NCI-H187 (cell line): ENCODE measurements at places on chromosomes 1 and 21.

DNA sequence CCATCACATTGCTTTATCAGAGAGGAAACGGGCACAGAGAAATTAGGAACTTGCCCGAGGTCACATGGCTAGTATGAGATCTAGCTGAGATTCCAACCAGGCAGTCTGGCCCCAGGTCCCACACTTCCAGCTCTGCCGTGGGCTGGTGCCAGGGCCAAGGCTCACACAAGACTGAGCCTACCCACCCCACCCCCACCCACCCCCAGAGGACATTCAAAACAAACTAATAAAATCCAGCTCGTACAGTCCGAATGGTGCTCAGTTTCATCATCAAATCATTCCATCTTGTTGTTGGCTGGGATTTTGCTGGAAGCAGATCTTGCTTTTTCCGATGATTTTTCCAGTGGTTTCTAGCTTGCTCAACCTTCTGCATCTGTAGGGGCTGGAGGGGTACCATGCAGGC is 27.9 kb downstream of the MATN1 start:
- DNase-seq = no peak

DNA sequence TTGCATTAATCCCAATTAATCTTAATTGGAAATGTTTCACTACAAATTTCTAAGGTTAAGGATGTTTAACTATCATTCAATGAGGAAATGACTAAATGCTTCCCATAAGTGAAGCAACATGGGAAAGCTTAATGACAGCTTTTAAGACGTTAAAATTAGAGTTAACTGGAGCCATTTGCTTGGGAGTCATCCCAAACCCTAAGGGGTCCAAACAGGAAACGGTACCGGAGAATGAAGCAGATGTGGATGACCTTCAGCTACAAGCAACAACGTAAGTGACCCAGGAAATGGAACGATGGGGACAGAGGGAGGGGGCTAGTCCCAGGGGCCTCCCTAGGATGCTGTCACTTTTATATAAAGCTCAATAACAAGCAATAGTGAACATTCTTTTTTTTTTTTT is 62.2 kb downstream of the CAPZB start:
- no peak for DNase-seq

DNA sequence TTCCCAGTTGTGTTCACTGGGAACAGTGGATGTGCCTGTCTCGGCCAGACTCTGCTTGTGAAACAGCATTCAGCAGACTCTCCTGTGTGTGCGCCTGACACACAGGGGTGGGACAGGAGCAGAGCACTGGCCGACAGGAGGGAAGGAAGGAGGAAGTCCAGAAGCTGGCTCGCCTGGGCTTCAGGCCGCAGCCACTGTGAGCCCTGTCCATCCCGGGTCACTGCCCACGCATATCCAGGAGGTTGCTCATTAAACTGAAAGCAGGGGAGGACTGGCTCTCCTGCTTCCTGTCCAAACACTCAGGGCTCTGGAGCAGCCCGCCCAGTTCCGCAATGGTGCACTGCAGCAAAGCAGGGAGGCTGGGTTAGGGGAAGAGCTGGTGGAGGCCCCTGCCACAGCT is 218.7 kb upstream of the VAMP3 start:
- DNase-seq = no peak

- no peak for DNase-seq
Observed at GRCh38 chr1:58964880-58965279, 181.0 kb upstream of the JUN start.

DNA sequence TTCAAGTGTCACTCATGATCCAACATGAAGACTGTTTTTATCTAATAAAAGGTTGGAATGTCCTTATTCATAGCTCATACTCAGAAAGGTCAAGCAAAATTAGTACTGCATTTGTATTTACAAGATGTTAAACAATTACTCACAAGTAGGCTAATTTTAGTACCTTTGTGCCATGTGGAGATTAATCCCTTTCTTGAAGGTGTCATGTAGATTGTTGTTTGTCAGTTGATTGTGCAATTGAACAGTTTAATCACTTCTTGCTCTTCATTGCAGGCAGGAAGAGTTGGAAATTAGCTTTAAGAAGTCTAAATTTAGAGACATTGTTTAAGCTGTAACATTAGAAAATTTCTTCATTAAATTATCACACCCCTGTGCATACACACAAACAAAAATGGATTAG is 847.1 kb downstream of the KCNT2 start:
- no peak for DNase-seq

- DNase-seq = no peak
Observed at GRCh38 chr1:245160741-245161400, 6.1 kb downstream of the KIF26B start.

DNA sequence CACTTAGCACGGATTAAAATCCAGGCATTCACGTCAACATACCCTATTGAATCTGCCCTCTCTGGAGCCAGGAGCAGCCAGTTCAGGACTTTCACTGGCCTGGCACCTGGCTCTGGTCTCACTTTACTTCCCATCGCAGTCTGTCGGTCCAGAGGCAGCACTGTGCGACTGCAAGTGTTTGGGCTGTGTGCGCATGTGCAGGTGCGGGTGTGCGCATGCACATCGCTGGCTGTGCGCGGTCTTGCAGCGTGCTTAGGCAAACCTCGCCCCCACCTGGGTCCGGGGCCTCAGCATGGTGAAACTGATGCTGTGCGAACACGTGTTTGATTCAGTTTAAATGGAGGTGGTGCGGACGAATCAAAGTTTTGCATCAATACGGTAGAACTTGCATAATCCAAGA is 38.0 kb downstream of the ATF3 start:
- no peak for DNase-seq

- DNase-seq = no peak
Observed at GRCh38 chr1:18088077-18088594, 19.5 kb upstream of the IGSF21 start.

DNA sequence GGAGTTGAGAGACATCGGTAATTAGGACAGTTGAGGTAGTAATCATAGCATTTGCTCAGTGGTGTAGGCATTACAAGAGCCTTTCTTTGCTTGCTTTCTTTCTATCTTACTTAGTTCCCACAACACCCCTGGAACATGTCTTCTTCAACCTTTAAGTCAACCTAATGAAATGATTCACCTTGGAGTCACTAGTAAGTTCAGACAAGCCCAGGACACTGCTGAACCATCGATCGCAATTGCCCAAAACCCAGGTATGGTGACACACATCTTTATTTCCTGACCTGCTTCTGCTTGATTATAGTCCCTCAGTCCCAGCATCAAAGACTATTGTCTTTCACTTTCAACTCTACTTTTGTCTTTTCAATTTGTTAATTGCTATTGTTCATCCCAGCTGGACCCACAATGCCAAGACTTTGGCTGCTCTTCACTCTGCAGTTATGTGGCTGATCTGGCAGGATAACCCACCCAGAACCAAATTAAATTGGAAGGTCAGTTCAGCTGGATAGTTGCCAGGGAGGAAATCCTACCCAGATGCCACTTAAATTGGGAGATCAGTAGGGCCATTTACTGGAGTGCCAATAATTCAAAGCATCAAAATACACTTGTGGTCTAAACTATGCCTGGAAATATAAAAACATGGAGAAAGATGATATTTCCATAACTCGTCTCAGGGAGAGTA is 272.9 kb downstream of the RWDD3 start:
- DNase-seq = no peak

- DNase-seq = no peak
Observed at GRCh38 chr1:181661569-181661968, 178.3 kb downstream of the CACNA1E start.

DNA sequence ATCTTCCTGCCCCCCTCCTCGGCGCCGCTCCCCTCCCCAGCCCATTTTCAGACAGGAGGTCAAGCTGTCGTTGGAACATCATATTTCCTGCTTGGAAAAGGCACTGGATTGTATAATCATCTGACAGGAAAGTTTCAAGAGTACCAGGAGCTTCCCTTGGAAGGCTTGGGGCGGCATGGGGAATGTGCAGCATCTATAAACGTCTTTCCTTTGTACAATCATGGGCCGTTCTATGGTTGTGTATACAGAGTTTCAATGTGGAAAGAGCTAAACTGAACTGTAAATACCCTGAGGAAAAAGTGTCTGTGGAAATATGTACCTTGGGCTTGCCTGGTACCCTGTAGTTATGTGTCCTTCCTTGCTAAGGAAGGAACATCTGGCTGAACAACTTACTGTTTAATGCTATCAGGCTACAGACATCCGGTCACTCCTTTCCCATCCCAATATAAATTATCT is 368.1 kb upstream of the ADGRL2 start:
- no peak for DNase-seq

DNA sequence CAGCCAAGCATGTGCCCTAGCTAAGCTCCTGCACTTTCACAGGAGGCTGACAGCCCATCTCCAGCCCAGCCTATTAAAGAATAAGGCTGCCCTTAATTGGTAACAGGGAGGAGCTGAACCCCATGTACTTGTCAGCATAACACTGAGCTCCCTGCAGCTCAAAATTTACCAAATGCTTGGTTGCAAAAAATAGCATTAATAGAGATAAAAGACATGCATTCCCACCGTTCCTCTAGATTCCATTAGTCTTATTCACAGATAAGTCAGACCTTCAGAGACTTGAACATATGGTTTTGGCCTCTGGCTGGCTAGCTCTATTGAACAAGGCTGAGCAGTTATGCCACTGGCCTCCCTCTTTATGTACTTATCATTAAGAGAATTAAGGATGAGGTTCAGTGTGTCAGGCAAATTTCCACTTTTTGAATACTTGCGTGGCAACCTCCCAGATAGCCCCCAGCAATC is 29.2 kb downstream of the OLFML3 start:
- DNase-seq = no peak

DNA sequence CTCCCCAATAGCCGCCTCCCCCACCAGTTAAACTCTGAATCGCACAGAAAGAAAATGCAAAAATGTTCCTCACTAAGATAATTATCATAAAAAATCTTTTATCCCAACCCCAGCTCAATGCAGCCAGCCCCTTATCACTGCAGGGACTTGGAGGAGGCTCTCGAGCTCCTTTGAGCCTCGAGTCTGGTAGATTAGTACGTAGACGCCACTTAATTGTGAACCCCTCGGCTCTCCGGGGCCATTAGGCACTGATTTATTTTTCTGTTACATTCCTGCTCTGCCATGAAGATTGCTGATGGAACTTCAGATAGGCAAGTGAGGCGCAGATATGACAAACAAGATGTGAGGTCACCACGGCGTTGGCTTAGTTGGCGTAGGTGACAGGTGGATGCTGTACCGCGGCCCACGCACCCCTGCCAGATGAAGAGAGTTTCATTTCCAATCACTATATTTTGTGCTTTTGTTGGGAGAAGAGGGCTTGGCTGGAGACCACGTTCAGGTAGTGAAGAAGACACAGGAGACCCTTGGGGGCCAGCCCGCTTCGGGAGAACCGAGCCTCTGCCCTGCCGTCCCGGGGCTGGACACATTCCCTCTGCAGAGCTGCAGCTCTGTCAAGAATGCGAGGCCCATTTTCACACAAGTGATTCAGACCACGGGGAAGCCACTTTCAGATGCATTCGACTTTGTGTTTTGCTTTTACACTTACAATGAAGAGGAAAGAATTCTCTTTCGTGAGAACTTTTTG is 55.9 kb upstream of the ARHGEF16 start:
- DNase-seq = no peak

DNA sequence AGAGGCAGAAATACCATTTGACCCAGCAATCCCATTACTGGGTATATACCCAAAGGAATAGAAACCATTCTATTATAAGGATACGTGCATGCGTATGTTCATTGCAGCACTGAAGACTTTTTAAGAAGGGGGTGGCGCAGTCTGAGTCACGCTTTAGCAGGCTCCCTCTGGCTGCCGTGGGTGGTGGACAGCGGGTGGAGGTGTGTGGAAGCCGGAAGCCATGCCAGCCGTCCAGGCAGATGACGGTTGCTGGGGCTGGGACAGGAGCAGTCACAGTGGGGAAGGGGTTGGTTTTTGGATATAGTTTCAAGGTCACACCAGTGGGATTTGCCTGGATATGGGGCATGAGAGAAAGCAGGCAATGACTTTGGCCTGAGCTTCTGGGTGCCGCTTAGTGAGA is 270.5 kb downstream of the GRIK3 start:
- DNase-seq = no peak

DNA sequence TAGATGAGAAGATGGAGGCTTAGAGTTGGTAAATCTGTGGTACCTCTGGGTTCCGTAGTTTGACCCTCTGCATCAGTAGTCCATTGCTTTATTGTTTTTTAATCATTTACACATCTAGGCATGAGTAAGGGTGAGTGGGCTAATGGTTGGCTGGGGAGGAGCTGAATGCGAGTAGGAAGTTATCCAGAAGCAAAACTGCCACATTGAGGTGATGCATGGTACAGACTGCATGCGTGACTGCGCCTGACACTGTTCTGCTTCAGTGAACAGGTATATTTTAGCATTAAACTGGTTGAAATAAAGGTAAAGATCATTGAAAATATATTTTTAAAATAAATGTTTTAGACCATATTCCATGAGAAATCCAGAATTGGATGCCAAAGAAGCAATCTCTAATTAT is 4.4 kb downstream of the DNAJC16 start:
- DNase-seq = no peak

GRCh38 chr1:238281418-238281817 is 390.7 kb upstream of the ZP4 start:
- DNase-seq = no peak

- no peak for DNase-seq
Observed at GRCh38 chr1:24803987-24804530, 58.8 kb downstream of the CLIC4 start.

GRCh38 chr1:165633614-165634013 is 2.6 kb downstream of the MGST3 start:
- DNase-seq = no peak

DNA sequence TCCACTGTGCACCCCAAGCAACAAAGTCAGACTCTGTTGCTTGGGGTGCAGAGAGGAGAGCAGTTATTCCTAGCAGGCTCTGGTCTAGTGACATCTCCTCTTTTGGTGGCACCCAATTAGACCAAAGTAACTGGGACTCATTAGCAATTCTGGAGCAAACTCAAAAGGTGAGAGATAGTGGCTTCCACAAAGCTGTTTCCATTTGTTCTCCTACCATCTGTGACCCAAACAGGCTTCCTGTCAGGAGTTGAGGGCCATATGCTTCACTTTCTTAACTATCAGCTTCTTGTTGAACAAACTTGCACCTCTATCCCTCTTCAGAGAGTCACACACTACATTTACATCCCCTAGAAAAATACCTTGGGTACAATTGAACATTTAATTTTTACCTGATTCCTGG is 1.5 kb upstream of the ATXN7L2 start:
- DNase-seq = no peak

DNA sequence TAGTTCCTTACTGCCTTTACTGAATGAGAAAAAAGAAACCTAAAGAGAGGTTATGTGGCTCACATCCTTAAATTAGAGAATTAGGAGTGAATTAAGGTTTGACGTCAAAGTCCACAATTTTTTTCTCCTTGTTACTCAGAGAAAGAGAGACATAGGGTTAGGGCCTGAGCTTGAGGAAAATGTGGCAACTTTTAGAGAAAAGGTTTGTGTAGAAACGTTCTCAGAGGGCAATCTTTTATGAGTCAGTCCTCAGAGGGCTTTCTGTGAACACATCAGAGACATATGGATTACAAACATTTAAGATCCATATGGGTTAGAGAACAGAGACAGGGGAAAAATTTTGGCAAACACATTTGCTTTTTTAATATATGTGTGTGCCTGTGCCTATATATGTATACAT is 242.8 kb downstream of the TGFB2 start:
- no peak for DNase-seq
